ENCODE measurements at places on chromosomes 2 and 18.
A peak's percentile ranks its signal among the peaks of the same experiment; 100 is the strongest.

DNA sequence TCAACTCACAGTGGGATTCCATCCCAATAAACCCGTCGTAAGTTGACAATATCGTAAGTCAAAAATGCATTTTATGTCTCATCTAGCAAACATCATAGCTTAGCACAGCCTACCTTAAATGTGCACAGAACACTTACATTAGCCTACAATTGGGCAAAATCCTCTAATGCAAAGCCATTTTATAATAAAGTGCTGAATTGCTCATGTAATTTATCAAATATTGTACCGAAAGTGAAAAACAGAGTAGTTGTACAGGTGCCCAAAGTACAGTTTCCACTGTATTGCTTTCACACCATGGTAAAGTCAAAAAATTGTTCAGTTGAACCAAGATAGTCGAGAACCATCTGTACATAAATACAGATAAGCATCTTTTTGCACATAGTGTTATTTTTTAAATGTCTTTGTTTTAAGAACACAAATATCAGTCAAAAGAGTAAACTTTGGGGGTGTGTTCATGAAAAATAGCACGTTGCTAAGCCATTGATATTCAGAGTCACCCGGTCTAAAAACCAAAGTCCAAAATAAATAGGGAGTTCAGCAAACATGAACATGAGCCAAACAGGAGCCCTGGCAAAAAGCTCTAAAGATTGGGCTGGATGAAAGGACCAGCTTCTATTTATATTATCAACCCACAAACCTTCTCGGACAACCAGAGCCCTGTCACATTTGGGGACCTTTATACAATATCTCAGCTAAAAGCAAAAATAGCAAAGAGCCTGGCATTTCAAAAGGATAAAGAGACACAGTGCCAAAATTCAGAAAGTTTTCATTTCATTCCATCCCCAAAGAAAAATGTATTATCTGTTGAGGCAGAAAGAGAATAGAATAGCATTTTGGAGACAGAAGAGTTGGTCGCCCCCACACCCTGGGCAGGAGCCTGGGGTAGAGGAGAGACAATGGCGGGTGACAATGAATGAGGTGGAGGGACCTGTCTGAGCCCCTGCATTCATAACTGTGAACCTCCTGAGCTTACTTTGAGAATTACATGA lies 105.9 kb upstream of the SH3BP4 start:
- DNase-seq: no peak

- no peak for DNase-seq
These were observed 292.6 kb downstream of the CALCRL start for GRCh38 chr2:187155476-187155875.

GRCh38 chr2:72395096-72395495 lies 247.4 kb upstream of the CYP26B1 start:
- no peak for DNase-seq

GRCh38 chr2:37886745-37887144 lies 38.3 kb upstream of the RMDN2 start:
- no peak for DNase-seq

- peak; percentile 47 for DNase-seq
These were observed 28.9 kb downstream of the RAB31 start for GRCh38 chr18:9737006-9737405.

DNA sequence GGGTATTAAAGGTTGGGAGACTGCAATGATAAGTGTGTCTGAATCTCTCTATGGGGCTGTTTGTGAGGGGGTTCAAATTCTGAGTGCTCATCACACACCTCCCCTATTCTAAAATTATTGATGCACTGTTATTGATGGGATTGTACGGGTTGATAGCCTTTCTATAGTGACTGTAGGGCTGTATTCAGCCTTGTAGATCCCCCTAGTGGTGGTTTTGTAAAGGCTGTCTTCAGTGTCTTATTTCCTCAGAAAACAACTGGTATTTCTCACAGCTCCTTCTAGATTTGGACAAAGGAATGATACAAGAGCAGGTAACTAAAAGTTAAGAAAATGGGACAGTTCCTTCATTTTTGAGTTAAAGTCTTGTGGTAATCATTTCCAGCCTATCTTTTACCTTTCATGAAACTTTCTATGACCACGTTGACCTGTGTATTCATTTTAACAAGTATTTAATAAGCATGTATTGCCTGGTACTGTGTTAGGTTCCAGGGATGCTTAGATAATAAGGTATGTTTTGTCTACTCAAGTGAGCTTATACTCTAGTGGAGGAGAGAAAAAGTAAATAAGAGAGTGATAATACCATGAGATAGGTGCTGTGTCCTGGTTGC lies 21.2 kb downstream of the SMAD4 start:
- no peak for DNase-seq

- DNase-seq: no peak
These were observed 79.7 kb downstream of the KYNU start for GRCh38 chr2:142957144-142957543.

- no peak for DNase-seq
These were observed 468.0 kb upstream of the PKDCC start for GRCh38 chr2:41579806-41580205.

DNA sequence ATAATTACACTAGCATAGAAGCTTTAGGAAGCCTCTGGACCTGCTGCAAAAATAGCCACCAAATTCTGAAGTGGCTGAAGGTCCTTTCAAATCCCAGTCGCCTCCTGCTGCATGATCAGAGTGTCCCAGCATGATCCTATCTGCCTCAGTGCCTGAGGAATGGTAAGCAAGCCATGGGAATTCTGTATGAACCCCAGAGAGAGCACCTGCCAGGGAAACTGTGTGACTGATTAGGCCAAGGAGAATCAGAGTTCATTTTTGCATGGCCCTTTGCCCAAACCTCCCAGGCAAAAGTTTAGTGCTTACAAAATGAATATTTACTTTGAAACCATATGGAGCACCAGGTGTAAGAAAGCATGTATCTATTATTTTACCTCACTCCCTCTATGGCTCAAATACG lies 221.4 kb downstream of the ARL4C start:
- no peak for DNase-seq

- no peak for DNase-seq
These were observed 144.2 kb downstream of the ALK start for GRCh38 chr2:29777161-29777560.

DNA sequence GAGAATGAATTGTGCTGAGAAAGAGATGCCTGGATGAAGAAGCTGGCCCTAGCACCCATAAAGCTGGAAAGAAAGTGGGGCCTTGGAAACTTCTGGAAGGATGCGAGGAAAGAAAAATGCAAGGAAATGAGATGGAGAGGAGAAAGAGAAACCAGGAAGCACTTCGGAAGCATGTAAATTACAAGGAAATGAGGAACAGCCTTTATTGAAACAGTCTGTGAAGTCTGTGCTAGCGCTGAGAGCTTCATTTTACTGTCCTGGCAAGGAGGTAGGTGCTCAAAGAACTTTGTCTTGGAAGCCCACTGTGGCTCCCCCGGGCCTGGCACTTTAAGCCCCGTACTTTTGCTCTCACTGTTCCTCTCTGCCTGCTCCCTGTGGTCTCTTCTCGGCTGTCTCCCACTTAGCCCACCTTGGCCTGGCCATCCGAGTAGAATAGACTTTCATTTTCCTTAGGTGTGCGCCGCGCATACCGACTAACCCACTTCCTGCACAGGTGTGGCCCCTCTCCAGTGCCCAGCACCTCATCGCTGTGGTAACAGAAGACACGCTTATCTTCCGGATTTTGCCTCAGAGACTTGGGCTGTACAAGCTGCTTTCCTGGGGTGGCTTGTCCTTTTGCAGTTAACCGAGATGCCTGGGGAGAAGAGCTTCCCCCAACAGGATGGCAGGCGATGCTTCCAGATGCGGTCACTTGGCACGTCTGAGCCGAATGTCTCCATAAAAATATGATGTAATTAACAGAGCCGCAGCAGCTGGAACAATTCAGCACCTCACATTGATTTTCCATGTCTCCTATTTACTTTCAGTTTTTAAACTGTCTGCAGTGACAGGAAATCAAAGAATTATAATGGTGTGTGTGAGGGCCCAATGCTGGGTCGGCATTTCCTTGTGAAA lies 199.6 kb downstream of the HRH4 start:
- DNase-seq: peak; percentile 50

DNA sequence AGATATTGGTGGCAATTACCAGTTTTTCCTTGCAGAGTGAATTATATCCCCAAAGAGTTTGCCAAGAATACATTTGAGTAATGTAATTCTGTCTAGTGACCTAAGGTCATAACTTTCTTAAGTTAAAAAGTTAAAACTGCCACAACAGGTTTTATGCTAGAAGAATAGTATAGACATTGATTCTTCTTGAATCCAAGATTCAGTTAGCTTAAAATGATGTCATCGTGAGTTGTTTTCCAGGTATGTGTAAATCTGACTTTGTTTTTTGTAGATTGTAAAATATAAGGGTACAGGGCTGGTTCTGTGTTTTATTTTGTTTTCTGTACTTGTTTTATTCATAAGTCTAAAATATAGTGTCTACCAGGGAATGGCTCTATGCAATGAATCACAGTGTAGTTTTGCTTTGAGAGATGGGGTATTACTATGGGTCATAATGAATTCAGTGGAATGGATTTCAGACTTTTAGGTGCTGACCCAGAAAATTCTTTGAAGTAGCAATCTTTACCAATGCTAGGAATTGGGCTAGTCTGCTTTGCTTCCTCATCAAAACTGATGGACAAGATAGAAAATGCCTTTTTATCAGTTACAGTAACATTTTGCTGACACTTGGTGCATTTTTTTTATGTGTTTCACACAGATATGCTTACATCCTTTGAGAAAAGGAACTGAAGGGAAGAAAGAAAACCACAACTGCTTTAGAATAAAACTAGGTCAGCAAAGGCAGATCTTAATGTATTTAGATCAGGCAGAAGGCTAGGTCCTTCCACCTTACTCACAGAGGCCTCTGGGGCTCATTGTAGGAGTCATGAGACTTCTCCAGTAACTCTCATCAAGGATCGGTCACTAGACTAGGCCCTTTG lies 20.8 kb upstream of the MGAT5 start:
- no peak for DNase-seq

- DNase-seq: no peak
These were observed 12.7 kb upstream of the SCN1A start for GRCh38 chr2:166140475-166140874.

DNA sequence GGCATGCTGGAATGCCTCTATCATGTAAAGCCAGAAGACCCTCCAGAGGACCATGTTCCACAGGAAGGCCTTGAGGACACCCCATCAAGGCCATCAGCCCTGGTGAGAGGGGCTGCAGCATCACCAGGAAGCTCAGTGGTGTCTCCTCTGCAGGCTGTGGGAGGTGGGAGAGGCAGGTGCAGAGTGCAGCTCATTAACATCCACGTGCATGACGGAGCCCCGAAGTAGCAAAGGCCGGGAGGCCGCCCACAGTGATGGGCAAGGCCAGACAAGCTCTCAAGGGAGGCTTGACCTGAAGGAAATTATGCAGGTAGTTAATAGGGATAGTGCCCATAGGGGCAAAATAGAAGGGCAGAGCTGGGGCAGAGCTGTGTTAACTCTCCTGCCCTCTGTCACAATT lies 30.3 kb upstream of the SMCHD1 start:
- no peak for DNase-seq

- DNase-seq: no peak
These were observed 96.7 kb downstream of the SH3BP4 start for GRCh38 chr2:235048549-235048948.

GRCh38 chr18:9919564-9920232 lies 5.9 kb downstream of the VAPA start:
- no peak for DNase-seq

DNA sequence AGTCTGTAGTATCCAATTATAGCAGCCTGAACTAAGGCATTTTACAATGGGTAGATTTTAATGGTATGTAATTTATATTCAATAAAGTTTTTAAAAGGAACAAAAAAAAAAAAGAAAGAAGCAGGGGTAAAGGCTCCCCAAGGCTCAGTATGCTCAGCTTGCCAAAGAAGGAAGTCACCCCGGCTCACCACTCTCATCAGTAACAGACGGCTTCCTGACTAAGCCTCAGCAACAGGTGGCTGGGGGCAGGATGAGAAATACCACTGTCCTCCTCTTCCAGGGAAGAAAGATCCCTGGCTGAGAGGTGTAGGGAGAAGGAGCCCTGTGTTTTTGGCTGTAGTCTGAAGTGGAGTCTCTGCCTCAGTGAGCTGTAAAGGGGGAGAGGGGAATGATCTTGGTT lies 121.2 kb downstream of the ARHGEF4 start:
- DNase-seq: no peak

DNA sequence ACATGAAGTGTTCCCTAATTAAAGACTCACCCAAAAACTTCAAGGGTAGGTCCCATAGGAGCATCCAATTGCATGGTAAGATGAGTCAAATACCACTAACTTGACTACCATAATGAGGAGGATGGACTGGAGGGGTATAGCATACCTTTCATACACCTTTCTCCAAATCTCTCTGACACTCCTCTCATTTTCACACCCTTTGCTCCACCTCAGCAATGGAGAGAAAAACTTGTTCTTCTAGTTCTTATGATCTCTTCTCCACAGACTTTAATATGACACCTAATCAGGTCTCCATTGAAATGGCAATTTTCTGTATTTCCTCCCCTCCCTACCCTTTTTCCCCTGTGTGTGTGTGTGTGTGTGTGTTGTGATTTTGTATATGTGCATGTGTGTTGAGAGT lies 41.1 kb upstream of the MAP2 start:
- no peak for DNase-seq

GRCh38 chr18:7784171-7784570 lies 217.1 kb downstream of the PTPRM start:
- DNase-seq: no peak

- DNase-seq: no peak
These were observed 3.3 kb downstream of the RNF125 start for GRCh38 chr18:32021756-32022564.

DNA sequence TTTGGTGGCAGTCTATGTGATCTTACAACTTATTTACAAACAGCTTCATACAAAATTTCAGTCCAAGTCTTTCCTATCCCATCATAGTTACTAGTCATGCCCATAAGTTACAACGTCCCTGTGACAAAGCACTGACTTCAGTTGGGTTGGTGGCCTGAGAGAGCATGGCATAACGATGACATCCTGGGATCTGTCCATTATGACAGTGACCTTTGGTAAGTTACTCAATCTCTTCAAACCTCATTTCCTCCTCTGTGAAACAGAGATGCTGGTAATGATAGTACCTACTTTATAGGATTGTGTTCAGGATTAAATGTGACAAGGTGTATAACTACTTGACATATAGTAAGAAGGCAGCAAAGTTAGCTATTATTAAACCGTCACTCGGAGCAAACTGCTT lies 55.4 kb upstream of the ATP5MC3 start:
- no peak for DNase-seq
